ENCODE measurements at places on chromosomes 3 and 15.

- peak; percentile 40 for DNase-seq
Observed at GRCh38 chr15:63156755-63157117, 541 bp downstream of the RPS27L start.

DNA sequence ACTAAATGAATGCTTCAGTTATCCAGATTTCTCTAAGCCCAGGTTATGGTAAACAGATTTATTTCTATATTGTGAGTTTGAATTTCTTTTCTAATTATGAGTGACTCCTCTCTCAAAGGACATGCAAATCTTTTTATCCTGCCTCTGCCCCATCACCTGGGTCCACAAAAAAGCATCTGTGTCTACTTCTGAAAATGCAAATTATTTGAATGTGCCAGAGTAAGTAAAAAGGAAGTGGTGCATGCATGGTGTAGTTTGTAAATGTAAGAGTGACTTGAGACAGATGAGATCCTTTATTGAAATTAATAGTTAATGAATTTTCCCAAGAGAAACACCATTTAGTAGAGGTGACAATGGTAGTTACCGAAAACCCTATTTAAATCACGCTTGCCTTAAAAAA is 26.9 kb downstream of the MCTP2 start:
- DNase-seq = no peak

GRCh38 chr15:56053046-56053400 is 59.6 kb upstream of the NEDD4 start:
- no peak for DNase-seq

- no peak for DNase-seq
Observed at GRCh38 chr15:31799715-31800321, 230.5 kb upstream of the CHRNA7 start.

GRCh38 chr15:22904736-22905135 is 66.3 kb downstream of the NIPA2 start:
- no peak for DNase-seq

DNA sequence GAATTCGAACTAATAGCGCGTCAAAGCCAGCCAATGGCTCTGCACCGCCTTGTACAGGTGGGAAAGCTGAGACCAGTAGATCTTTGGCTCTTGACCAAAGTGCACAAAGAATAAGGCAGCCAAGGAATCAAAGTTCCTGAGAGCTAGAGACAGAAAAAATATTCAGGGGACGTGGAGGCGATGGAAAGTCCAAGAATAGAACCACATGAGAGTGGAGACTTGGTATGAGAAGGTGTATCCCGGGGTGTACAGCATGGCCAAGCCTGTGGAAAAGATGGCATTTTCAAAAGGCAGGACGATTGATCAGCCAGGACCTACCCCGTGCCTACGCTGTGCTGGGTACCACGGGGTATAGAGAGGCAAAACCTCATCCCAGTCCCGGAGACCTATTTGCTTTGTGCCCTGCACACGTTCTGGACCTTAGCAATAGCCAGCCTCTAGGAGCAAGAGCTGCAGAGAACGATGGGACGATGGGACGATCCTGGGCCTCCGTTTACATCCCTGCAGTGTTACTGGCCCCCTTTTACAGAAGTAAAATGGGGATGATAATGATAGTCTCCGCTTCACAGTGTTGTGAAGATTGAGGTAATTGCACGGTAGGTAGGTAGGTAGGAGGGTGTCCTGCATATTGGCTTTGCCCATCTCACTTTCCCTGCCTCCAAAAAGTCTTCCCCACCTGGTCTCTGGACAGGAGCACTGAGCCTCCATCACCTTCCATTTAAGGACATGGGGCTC is 583 bp upstream of the RBSN start:
- no peak for DNase-seq

- peak; percentile 86 for DNase-seq
Observed at GRCh38 chr15:24772686-24773373, 97.3 kb downstream of the NPAP1 start.

GRCh38 chr3:102474207-102474606 is 39.4 kb downstream of the ZPLD1 start:
- DNase-seq = no peak

GRCh38 chr3:131849616-131850015 is 185.2 kb downstream of the CPNE4 start:
- DNase-seq = no peak

DNA sequence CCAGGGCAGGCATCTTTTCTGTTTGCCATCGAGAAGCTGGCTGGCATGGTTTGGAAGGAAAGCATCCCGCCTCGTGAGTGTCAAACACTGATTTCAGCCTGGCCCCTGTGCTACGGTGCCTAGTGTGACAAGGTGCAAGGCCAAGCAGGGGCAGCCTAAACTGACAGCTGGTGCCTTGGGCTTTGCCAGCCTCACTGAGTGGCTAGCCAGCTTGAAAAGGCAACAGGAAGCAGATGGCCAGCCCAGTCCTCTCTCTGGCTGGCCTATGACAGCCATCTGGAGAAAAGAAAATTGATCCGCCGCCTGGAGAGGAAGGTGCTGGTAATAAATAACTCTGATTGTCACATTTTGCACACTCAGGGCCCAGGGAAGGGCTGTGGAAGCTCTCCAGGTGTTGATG is 52.2 kb downstream of the C3orf85 start:
- DNase-seq = no peak

DNA sequence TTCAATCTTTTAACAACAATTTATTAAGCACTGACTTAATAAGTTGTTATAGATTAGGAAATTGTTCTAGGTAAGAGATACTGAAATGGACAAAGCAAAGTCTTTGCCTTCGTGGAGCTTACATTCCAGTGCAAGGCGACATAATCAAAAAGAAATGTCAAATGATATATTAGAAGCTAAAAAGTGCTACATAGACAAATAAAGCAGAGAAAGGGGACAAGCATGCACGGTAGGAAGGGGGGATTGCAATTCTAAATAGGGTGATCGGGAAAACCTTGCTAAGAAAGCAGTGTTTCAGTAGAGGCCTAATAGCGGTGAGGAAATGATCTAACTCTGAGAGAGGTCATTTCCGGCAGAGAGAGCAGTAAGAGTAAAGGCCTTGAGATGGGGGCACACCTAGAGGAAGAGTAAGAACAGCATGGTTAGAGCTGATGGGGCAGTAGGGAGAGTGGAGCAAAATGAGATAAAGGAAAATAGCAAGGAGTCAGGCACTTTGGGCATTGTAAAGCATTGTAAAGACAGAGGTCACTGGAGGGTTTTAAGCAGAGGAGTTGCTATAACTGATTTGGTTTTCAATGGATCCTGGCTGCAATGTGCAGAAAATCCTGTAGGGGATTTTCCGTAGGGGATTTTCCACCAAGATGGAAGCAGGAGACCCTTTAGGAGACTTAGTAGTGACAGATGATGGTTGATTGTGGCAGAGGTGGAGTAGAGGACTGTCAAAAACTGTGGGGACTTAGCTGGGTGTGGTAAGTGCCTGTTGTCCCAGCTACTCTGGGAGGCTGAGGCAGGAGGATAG is 71.7 kb upstream of the CFAP20DC start:
- DNase-seq = no peak

DNA sequence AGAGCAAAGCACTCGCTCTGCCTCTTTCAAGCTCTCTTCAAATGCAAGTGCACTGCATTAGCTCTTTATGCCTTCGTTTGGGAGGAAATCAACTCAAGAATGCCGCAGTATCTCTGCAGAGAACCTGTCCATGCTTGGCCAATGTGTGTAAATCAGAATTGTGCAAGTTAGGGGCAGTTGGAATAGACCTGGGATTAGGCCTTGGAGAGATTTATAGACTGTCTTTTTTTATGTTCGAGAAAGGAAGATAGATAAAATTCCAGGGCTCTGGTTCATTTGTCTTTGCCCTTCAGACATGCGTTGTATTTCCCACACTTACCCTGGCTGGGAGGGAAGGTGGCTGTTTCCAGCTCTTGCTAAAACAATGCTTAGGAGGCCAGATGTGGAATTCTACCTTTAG is 163.7 kb downstream of the MOBP start:
- DNase-seq = no peak

- DNase-seq = no peak
Observed at GRCh38 chr3:59443618-59444293, 393.9 kb upstream of the CFAP20DC start.

GRCh38 chr3:139118835-139119234 is 74.1 kb upstream of the PRR23C start:
- DNase-seq = no peak

GRCh38 chr3:72318504-72319193 is 529.6 kb downstream of the SHQ1 start:
- DNase-seq = no peak

GRCh38 chr15:84889313-84889990 is 5.0 kb downstream of the SLC28A1 start:
- DNase-seq = no peak

- DNase-seq = no peak
Observed at GRCh38 chr15:62075595-62076277, 9.0 kb downstream of the C2CD4A start.

DNA sequence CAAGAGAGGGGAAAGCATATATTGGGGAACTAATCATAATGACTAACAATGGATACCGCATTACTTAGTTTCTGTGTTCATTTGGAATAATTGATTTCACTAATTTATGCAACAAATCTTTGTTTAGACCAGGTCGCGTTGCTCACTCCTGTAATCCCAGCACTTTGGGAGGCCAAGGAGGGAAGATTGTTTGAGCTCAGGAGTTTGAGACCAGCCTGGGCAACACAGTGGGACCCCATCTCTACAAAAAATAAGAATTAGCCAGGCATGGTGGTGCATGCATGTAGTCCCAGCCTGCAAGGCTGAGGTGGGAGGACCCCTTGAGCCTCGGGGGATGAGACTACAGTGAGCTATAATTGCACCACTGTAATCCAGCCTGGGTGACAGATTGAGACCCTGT is 585.7 kb upstream of the CBLB start:
- DNase-seq = no peak

DNA sequence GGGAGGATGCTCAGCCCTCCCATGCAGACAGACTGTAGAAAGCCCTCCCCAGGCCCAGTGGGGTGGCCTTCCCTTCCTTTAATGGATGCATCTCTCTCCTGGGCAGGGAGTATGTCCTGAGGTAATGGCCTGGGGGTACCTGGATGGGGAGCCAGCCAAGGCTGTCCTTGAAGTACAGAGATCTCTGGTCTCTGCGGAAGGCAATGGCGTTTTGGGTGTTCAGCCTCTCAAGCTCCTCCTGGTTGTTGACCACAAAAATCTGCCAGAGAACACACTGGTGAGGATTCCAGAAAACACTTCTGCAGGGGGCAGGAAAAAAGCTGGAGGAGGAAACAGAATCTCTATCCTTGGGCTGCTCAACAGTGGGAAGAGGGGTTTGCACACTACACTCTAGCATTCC is 28.9 kb downstream of the EAF1 start:
- DNase-seq = peak; percentile 10

DNA sequence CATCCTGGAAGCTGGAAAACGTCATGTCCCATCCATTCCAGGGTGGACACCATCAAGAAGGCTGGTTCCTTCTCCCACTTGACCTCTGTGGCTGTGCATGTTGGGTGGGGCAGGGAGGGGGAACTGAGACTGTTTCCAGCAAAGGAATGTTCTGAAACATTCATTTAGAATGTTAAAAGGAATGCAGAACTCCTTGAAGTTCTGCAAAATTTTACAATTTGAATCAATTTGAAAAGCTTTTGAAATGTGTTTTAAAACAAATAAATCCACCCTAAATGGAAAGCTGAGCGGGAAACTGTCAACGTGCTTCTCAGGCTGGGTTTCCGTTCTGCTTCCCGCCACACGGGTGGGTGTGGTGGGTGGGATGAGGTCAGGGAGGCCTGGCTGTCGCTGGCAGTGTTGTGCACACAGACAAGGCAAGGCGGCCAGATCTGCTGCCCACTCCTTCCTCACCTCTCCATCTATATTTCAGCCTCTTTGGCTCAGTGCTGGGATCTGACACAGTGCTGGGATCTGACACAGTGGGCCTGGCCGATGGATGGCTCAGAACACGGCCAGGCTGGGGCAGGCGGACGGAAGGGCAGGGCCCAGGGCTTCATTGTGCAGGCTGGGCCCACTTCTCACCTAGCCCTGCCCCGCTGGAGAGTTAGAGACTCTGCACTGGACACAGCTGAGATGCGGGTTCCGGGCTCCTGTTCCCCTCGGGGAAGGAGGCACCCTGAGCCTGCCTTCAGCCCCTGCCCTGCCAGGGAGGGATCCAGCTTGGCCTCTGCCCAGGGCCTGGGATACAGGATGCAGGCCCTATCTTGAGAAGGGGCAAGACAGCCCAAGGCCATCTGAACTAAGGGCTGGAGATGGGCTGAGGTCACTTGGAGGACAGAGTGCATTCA is 110.4 kb downstream of the TMEM266 start:
- peak; percentile 37 for DNase-seq

DNA sequence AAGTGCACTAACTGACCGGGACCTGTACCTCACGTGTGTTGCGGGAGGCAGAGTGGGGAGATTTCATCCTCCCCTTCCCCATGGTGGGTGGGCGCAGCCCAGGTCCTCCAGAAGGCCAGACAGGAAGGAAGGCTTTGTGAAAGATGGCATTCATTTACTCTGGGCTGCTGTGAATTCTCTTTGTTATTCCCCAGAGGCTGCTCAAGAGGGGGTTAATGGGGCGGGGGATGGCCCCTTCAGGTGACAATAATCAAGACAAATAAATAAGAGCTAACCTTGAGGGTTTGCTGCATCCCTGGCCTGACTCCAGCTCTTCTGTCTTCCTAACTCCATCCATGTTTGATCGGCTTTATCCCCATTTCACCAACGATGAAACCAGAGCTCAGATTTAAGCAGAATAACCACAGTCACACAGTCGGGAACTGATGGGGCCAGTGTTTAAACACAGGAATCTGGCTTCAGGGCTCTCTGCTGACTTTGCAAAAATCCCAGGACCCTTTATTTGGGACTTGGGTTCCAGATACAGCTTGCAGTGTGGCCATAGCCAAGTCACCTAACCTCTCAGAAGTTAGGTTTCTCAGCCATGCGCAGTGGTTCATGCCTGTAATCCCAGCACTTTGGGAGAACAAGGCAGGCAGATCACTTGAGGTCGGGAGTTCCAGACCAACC is 16.5 kb downstream of the PIF1 start:
- no peak for DNase-seq

- DNase-seq = no peak
Observed at GRCh38 chr15:65375871-65376607, 1.8 kb downstream of the IGDCC3 start.

- no peak for DNase-seq
Observed at GRCh38 chr15:82870727-82871320, 61.4 kb downstream of the WHAMM start.

- DNase-seq = no peak
Observed at GRCh38 chr3:15479400-15480224, 41.9 kb downstream of the COLQ start.

- no peak for DNase-seq
Observed at GRCh38 chr15:79089331-79089889, 1.2 kb downstream of the RASGRF1 start.

- no peak for DNase-seq
Observed at GRCh38 chr3:46899151-46900006, 21.9 kb downstream of the PTH1R start.

- no peak for DNase-seq
Observed at GRCh38 chr15:66854012-66854965, 152.3 kb downstream of the SMAD6 start.

Data from fibroblast of skin of scalp (primary cell).